ENCODE measurements at places on chromosomes 12 and 14.

DNA sequence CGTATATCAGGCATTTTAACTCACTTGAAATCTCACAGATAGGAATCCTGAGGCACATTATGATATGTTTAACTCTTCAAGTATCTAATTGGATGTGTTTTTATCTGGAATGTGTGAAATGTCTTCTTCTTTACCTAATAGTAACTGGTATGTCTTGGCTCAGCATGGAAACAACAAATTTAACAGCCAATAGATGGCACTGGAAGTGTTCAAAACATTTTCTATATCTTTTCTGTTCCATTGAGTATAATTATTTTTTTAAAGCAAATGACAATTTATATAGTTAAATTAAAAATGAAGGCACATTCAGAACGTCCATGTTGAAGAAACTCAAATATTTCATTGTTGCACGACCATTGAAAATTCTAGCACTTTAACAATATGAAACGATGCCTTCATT lies 164.6 kb upstream of the SLC16A7 start:
- H3K27me3 ChIP-seq = no peaks in the 10 kb centered on the region
- H3K4me1 ChIP-seq = no peaks in the 10 kb centered on the region
- H3K27ac ChIP-seq = no peak overlapping the region
- no peak for DNase-seq

DNA sequence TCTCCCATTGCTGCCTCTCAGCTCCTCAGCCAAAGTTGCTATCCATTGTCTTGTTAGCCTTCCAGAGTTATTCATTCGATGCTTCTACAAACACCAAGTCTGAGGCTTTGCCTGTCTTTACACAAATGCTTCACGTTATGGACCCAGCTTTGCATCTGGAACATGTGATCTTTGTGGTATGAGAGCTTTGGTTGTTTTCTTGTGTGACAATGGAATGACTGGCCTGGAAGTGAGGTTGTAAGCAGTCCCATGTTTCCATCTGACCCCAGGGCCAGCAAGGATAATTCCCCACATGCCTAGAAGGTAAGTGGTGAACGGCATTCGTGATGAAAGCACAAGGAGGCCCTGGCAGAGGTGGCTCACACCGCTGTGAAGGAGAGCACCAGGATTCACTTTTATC lies 866.7 kb upstream of the TMEM132C start:
- H3K27ac ChIP-seq = no peak overlapping the region
- no peak for DNase-seq
- H3K27me3 ChIP-seq = no peaks in the 10 kb centered on the region
- H3K4me1 ChIP-seq = no peaks in the 10 kb centered on the region
- H3K36me3 ChIP-seq = no peaks in the 10 kb centered on the region
- H3K4me3 ChIP-seq = no peak overlapping the region

DNA sequence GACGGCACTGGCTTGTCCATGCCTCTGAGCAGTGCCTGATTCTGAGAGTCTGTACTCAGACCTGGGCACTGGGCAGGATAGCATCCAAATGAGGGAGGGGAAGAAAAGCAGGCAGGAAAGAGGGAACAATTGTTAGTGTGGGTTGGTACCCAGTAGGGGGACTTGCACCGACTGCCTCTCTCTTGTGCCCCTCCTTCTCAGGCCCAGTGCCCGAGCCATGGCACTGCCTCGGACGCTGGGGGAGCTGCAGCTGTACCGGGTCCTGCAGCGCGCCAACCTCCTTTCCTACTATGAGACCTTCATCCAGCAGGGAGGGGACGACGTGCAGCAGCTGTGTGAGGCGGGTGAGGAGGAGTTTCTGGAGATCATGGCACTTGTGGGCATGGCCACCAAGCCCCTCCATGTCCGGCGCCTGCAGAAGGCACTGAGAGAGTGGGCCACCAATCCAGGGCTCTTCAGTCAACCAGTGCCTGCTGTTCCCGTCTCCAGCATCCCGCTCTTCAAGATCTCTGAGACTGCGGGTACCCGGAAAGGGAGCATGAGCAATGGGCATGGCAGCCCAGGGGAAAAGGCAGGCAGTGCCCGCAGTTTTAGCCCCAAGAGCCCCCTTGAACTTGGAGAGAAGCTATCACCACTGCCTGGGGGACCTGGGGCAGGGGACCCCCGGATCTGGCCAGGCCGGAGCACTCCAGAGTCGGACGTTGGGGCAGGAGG lies 2.2 kb downstream of the NAB2 start:
- H3K4me3 ChIP-seq = peak overlapping the region; percentile 74
- H3K27ac ChIP-seq = peak overlapping the region; percentile 97
- peaks cover 70% of the 10 kb centered on the region for H3K4me1 ChIP-seq
- DNase-seq = no peak
- peaks cover 46% of the 10 kb centered on the region for H3K36me3 ChIP-seq

- no peaks in the 10 kb centered on the region for H3K27me3 ChIP-seq
- no peak for DNase-seq
- H3K27ac ChIP-seq = no peak overlapping the region
Observed at GRCh38 chr12:120006258-120006975, 17.4 kb downstream of the BICDL1 start.

- H3K4me1 ChIP-seq = peaks cover 18% of the 10 kb centered on the region
- H3K4me3 ChIP-seq = no peak overlapping the region
- H3K27me3 ChIP-seq = no peaks in the 10 kb centered on the region
- H3K36me3 ChIP-seq = no peaks in the 10 kb centered on the region
Observed at GRCh38 chr12:71865166-71865713, 25.7 kb downstream of the TBC1D15 start.

DNA sequence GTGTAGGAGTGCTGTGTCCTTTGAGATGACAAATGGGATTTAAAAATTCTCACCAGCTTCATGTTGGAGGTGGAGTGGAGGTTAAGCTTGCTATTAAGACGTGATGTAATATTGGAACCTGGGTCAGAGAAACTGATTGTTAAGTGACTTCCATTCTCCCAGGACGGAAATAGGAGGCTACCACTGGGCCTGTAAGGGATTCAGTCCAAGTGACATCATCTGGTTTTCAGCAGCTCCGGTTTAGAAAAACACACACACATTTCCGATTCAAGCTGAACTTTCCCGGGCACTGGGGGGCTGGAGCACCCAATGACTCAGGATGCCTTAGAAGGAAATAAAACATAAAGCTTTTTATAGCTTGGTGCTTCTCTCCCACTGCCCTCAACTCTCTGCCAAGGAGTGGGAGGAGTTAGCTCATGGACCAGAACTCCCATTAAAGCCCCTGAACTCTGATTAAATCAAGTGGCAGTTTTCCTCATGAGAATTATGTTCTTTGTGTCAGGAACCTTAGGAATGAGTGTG lies 12.4 kb downstream of the CALM1 start:
- H3K36me3 ChIP-seq = peaks cover 26% of the 10 kb centered on the region
- H3K4me1 ChIP-seq = no peaks in the 10 kb centered on the region
- no peak for DNase-seq
- H3K27ac ChIP-seq = no peak overlapping the region

- H3K4me1 ChIP-seq = peaks cover 3% of the 10 kb centered on the region
- no peak overlapping the region for H3K27ac ChIP-seq
- no peak overlapping the region for H3K4me3 ChIP-seq
- no peak for DNase-seq
Observed at GRCh38 chr12:121358073-121358472, 5.9 kb upstream of the ANAPC5 start.

GRCh38 chr12:75360920-75361319 lies 26.4 kb downstream of the GLIPR1L1 start:
- DNase-seq = no peak
- no peaks in the 10 kb centered on the region for H3K27me3 ChIP-seq
- no peak overlapping the region for H3K27ac ChIP-seq

GRCh38 chr12:7264538-7264937 lies 39.3 kb upstream of the ACSM4 start:
- H3K4me1 ChIP-seq = no peaks in the 10 kb centered on the region
- no peaks in the 10 kb centered on the region for H3K27me3 ChIP-seq
- H3K36me3 ChIP-seq = no peaks in the 10 kb centered on the region
- no peak for DNase-seq
- no peak overlapping the region for H3K27ac ChIP-seq

DNA sequence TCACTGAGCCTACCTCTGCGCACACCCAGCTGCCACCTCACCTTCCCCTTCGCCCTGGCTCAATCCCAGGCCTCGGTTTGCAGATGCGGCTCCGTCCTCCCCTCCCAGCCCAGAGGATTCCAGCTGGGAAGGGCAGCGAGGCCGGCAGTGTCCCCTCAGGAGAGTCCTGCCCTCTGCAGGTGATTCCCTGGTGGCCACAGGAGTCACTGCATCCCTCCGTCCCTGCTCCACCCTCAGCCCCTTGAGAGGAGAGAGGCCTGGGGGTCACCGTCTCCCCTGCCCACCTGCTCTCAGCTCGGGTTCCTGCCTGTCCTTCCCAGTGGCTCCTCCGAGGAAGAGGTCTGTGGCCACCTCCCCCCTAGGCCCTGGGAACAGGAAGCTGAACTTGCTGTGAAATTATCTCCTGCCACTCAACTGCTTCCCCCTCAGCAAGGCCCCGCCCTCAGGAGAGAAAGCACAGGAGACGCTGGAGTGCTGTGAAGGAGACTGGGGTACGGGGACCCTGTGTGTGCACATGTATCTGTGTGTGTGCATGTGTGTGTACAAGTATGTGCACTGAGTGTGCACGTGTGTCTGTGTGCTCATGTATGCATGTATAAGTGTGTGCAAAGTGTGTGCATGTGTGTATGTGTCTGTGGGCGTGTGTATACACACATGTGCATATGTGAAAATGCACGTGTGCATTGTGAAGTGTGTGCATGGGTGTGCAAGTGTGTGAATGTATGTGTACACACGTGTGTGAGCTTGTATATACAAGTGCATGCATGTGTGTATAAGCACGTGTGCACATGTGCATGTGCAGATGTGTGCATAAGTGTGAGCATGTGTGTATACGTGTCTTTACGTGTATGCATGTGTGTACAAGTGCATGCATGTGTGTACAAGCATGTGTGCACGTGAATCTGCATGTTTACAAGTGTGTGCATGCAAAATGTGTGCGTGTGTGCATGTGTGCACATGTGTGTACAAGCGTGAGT lies 13.2 kb upstream of the GALNT9 start:
- H3K4me1 ChIP-seq = no peaks in the 10 kb centered on the region
- peaks cover 96% of the 10 kb centered on the region for H3K27me3 ChIP-seq
- DNase-seq = no peak
- H3K27ac ChIP-seq = no peak overlapping the region
- no peaks in the 10 kb centered on the region for H3K36me3 ChIP-seq

- no peaks in the 10 kb centered on the region for H3K36me3 ChIP-seq
- peak overlapping the region; percentile 98 for H3K4me3 ChIP-seq
- DNase-seq = peak; percentile 86
- H3K27me3 ChIP-seq = no peaks in the 10 kb centered on the region
- peaks cover 39% of the 10 kb centered on the region for H3K4me1 ChIP-seq
- peak overlapping the region; percentile 97 for H3K27ac ChIP-seq
Observed at GRCh38 chr12:106956048-106956578, 406 bp downstream of the TMEM263 start.

GRCh38 chr14:90851327-90852036 lies 35.3 kb upstream of the TTC7B start:
- no peaks in the 10 kb centered on the region for H3K27me3 ChIP-seq
- no peaks in the 10 kb centered on the region for H3K36me3 ChIP-seq
- no peak overlapping the region for H3K27ac ChIP-seq
- no peak for DNase-seq
- no peaks in the 10 kb centered on the region for H3K4me1 ChIP-seq
- no peak overlapping the region for H3K4me3 ChIP-seq

- H3K27me3 ChIP-seq = no peaks in the 10 kb centered on the region
- H3K4me1 ChIP-seq = no peaks in the 10 kb centered on the region
- DNase-seq = no peak
- H3K36me3 ChIP-seq = no peaks in the 10 kb centered on the region
- no peak overlapping the region for H3K4me3 ChIP-seq
- no peak overlapping the region for H3K27ac ChIP-seq
Observed at GRCh38 chr12:81088221-81088620, 10.3 kb downstream of the ACSS3 start.

Measured in suprapubic skin (tissue), 4 donors.